GM23338 (cell line): ENCODE measurements at places on chromosomes 2 and 18. TPM values are rescaled to one million over a fixed set of nuclear protein-coding genes. Genes with fewer than 3 reads are reported as not detected.

Gene LCLAT1
- 30.1 and 36.8 TPM in 2 replicates for total RNA-seq

Gene AGAP1
- 25.1 and 27.9 TPM in 2 replicates for total RNA-seq

Gene CRYGD
- total RNA-seq, result 3.0 and 3.4 TPM in 2 replicates

DNA sequence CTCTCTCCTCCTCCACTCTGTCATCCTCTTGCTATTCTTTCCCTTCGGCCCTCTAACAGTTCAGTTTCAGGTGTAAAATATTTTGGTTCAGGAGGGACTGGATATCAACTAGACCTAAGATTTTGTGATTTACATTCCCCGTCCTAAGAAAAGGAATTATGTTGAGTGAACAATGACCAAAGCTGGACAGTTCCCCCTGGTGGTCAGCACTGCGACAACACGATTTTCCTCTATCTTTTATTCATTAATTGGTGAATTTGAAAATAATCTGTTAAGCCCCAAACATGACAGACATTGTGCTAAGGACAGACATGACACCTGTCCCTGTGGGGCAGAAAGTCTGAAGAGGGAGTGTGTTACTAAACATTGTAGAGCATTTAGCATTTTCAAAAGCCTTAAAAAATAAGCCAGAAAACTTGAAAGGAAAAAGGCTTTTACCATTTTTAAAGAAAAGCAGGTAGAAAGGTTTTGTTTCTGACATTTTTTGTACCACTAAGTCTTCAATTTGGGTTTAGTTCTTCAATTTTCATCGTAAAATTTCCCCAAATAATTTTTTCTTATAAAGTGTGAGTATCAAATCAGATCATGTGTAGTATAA, 28.4 kb upstream of the GTF2A1L start:
- DNase-seq, result peak; percentile 62

- no peak for DNase-seq
Measured at GRCh38 chr2:234587341-234588053, 90.6 kb upstream of the ARL4C start.

DNA sequence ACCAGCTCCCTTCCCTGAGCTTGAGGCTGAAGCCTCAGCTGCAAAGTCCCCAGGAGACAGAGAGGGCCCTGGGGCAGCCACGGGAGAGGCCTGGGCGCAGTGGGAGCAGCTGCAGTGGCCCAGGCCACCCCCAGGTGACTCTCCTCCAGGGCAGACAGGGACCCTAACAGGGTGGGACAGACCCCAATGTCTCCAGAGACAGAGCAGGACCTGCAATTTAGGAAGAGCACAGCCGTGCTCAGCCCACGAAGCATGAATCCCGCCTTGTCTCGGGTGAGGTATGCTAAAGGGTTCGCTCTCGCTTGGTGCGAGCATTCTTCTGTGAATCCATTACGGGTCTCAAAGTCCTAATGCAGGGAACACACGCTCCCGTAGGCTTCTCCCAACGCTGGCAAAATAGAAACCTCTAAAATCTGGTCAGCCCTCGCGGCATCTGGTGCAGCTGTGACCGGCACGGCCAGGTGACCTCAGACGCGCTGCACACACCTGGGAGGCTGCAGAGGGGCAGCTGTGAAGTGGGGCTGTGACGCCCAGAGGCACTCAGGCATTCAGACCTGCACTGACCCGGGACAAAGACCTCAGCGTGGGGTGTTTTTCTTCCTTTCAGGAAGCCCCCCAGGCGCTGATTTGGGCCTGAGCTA, 12.6 kb downstream of the MBP start:
- DNase-seq, result no peak

DNA sequence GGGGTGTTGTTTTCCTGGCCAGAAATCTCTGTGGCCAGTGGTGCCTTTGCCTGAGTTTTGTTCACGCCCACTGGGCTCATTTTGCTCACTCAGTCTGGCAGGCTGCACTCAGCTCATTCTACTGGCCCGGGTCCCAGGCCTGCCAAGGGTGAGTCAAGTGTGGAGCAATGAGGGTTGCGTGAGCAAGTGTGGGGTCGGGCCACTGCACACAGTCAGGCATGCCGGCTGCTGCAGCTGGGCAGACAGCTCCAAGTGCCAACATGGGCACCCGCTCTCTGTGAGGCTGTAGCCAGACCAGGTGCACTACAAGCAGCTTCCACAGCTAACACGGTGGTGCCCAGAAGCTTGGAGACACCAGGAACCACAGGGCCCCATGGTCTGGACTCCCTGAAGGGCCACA, 801.1 kb upstream of the RAB6C start:
- DNase-seq, result no peak

DNA sequence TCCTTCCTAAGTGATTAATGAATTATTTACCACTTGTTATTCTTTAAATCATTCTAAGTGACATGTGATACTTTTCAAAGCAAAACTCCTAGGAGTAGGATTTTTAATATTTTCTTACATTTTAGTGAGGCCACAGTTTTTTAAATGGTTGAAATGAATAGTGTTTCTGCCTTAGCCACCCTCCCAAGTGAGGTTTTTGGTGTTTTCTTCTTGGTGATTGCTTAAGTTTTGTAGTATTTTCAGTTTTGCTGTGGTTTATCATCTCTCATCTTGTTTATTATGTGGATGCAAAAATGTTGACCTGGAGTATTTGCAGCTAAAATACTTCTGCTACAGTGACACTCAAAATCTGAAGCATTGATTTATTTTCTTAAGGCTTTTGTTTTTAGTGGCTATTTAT, 9.8 kb downstream of the AFTPH start:
- DNase-seq, result no peak

DNA sequence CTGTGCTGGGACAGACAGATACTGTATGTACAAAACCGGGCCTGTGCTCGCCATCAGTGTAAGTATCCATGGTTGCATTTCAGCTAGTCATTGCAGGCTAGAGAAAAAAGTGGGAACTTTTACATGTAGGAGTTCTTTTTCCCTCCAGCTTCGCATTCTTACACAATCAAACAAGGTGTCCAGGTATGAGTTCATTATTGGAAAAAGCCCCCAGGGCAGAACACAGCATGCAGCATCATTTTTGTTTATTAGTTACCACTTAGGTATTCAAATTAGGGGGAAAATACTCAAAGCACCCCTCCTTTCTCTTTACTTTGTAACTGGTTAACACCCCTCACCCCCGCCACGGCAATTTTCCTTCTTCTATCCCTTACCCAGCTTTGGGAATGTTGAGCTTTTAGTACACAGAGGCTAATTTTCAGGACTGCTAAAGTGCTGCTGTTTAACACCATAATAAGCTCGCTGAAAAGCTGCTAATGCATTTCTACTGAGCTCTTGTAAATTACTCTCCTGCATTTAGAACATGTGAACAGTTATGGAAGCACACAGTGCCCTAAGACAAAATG, 13.6 kb downstream of the UPP2 start:
- DNase-seq, result no peak

DNA sequence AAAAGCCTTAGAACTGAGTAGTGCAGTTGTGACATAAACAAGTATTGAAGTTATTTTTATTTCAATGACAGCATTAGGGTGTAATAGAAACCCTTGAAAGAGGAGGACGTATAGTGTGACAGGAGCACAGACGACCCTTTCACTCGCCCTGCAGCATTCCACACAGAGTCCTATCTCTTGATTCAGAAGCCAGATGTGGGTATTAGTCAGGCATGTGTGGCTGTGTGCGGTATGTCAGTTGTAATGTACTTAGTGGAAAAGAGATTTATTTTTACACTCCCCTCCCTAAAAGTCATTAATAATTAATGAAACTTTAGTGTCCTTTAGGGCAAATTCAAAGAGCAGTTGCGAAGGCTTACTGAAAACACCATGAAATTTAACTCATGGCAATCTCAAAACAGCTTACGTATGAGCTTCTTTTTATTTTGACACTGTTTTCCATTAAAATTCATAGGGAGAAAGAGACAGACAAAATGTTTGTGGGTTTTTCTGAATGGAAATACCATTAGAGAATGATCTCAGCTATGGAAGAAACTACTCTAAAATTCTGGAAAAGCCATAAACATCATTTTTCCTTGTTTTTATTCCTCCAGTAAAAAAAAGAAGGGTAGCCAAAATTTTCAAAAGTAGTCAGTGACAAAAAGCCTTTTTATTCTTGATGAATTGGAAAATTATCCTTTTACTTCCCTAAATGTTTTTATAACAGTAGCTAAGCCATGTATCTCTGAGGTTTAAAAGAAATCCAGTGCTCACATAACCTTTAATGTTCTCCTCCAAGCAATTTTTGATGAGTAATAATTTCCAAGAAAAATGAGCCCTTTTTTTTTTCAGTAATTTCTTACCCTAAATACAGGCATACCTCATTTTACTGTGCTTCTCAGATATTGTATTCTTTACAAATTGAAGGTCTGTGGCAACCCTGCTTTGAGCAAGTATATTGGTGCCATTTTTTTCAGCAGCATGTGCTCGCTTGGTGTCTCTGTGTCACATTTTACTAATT, 84.0 kb upstream of the DSEL start:
- DNase-seq, result no peak
